Natural killer cell (primary cell): ENCODE measurements at places on chromosomes 1 and 21. TPM values are rescaled to one million over a fixed set of nuclear protein-coding genes. Genes with fewer than 3 reads are reported as not detected.
A peak's percentile ranks its signal among the peaks of the same experiment; 100 is the strongest.

- H3K4me1 ChIP-seq = no peaks in the 10 kb centered on the region
- H3K27me3 ChIP-seq = no peaks in the 10 kb centered on the region
- DNase-seq = no peak
- H3K4me3 ChIP-seq = no peak overlapping the region
Measured at GRCh38 chr1:204624631-204625216, 60.8 kb downstream of the LRRN2 start.

GRCh38 chr1:95119273-95119672 is 2.1 kb downstream of the TLCD4 start:
- no peaks in the 10 kb centered on the region for H3K36me3 ChIP-seq
- no peak for DNase-seq
- H3K27me3 ChIP-seq = peaks cover 26% of the 10 kb centered on the region
- H3K4me3 ChIP-seq = no peak overlapping the region

VASH2 gene
- total RNA-seq = not detected

DNA sequence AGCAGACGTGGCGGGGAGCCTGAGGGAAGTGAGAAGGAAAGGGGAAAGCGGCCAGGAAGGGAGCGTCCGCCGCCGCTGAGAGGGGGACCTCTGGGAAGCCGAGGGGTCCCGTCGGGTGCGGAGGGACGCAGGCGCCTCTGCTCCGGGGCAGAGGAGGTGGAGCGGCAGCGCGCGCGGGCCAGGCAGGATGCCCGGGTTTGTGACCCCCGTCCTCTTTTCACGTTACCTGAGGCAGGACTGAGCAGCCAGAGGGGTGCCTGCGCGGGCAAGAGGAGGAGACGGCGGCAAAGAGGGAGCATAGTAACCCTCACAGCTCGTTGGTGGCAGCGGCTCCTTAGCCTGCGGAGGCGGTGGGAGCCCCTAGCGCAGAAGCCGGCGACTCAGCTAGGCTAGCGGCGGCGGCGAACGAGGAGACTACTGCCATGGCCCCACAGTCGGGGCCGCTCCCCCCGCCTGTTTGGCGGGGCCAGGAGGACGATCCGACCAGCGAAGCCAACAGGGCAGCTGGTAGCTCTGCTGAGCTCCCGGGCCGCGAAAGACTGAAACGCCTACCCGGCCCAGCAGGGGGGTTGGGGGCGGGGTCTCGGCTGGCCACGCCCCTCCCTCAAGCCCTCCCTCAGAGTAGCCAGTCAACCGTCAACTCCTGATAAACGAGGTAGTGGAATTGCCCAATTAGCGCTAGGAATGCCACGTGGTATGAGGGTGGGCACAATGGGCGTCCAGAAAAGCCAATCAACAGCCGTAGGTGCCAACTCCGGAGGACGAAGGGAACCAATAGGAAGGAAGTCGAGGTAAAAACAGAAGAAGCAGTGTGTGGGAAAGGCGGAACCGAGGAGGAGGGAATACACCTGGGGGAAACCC is at the start of gene TESK2:
TESK2 (minus strand) TSS at position 538 of the 861 bp plus-strand sequence. CDS start 33,378 bp downstream, outside the sequence.
- H3K36me3 ChIP-seq = no peaks in the 10 kb centered on the region
- H3K4me3 ChIP-seq = peak within 1 kb of the TSS; percentile 73
- H3K27me3 ChIP-seq = no peaks in the 10 kb centered on the region
- DNase-seq = peak; percentile 99

SYT2 gene
- not detected for total RNA-seq

DNA sequence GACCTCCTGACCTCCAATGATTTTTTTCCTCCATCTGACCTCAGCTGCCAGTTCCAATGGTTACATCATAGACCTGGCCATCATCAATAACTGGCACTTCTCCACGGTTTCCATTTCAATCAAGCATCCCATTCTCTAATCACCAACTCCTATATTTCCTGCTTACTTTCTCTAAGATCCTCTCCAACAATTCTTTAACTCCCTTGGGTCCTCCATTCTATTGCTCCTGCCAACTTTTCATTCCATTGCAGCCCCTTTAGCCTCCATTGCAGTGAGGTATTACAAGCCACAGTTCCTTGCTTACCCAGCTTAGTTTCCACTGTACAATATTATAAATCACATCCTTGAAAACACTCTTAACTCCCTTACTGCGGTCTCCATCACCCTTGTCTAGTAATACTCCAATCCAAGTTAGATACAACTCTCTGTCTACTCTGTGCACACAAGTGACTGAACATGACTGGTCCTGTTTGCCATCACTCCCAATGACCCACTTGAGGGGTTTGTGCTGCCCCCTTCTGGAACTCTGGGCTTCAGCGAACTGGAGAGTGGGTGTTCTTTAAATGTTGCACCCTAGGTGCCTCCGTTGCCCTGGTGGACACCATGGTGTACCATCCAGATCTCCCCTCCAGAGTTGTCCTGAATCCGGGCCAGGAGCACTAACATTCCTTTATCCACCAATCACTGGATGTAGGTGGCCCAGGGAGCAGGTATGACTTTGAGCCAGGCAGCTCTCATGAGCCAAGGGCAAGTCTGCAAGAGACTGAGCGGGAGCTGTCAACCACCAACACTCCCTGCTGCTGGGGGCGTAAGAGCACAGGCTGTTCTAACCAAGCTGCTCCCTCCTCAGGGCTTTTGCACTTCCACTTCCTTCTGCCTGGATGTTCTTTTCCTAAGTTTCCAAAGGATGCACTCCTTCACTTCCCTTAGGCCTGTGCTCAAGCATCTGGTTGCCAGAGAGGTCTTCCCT is 3.7 kb upstream of the FNDC7 start:
- no peaks in the 10 kb centered on the region for H3K36me3 ChIP-seq
- H3K4me3 ChIP-seq = no peak overlapping the region
- DNase-seq = peak; percentile 48
- H3K4me1 ChIP-seq = peaks cover 11% of the 10 kb centered on the region
- no peaks in the 10 kb centered on the region for H3K27me3 ChIP-seq

- peak overlapping the region; percentile 45 for H3K4me3 ChIP-seq
- H3K36me3 ChIP-seq = no peaks in the 10 kb centered on the region
- H3K4me1 ChIP-seq = peaks cover 24% of the 10 kb centered on the region
Measured at GRCh38 chr1:8217011-8217711, 100.8 kb upstream of the SLC45A1 start.

ARMH1 gene
- 1.5 TPM for total RNA-seq
